ENCODE measurements at places on chromosomes 6 and 20.

DNA sequence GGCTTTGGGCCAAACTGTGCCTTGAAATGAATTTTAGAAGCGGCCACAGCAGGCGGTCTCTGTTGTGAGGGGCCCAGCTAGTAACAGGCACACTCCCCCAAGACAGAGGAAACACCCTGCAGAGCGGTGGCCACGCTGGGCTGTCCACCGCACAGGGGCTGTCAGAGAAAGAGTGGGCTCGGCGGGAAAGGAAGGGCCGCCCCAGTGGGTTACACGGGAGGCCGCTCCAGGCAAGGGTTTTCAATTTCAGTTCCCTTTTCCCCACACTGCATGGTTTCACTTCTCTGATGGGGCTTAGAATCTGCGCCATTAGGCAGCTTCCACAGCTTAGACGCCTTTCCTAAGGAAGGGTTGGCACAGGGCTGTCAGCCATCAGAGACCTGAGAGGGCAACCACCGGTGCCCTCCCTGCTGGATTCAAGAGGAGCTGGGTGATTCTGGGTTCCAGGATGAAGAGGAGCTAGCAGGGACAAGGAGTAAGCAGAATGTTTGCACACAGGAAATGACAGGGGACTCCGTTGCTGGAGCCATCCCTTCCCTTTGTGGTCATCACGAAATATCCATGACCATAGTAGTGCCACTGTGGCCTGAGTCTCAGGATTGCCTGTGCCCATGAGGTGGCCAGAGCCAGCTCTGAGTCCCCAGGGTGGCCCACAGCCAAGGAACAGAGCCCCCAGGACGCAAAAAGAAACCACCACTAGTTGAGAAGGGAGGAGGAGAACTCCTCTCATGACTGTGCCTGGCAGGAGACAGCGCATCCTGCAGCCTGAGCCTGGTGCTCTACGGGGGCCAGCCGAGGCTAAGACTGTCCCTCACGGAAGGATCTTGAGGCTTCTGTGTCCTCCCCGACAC, 282.7 kb downstream of the NRN1 start:
- peak; percentile 7 for DNase-seq

DNA sequence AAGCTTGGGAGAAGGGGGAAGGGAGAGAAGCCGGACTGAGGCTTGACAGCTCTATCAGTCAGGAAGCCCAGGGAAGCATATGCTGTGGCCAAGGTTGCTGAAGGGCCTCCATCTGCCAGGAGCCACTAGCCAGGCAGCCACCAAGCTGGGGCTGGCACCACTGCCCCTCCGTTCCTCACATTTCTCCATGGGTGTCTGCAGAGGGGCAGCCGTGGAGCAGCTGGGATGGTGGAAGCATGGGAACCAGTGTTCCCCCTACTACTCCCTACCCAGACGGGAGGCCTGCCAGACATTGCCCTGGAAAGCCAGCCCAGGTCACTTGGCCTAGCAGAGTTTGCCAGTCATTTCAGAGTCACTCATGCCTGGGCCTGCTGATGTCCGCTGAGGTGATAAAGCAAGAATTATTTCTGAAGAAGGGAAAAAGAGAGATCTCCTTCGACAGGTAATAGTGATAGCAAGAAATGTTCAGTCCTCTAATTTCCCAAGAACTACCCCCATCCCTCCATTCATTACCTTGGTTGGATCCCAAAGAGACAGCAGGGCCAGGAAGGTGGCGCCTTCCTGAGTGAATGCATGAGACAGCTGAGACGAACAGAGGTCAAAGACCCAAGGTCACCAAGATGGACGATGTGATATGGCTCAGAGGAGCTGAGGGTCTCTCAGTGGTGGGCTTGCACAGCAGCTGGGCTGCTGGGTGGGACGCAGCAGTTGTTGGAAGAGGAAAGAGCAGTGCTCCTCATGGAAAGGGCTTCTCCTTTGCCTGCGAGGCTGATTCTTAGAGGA, 21.9 kb downstream of the SNPH start:
- DNase-seq = no peak

DNA sequence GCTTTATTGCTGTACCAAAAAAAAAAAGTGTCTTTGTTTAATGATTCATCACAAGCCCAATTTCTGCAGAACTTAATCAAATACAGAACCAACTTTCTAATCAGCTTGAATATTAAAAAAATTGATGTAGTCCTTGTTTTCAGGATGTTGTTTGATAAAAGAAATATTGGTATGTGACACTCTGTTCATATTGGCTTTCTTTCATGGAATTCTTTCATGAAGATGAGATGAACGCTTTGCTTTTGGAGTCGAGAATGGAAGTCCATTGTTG, 184.3 kb downstream of the ZNF217 start:
- DNase-seq = no peak

DNA sequence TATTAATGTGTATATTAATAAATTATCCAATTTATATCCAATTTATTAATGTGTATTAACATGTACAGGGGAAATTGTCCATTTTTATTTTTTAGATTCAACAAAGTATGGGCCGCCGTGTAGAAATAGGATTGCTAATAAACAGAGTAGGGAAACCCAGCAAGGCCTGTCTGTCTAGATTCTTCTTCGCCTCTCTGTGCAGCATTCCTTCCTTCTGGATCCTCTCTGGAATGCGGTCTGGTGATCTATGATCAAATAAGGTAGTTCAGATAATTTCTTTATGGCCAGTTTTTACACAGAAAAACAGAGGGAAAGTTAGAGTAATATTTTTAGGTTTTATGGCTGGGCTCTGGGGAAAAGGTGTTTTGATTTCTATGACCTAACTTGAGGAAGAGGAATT, 19.9 kb upstream of the HFE start:
- no peak for DNase-seq

DNA sequence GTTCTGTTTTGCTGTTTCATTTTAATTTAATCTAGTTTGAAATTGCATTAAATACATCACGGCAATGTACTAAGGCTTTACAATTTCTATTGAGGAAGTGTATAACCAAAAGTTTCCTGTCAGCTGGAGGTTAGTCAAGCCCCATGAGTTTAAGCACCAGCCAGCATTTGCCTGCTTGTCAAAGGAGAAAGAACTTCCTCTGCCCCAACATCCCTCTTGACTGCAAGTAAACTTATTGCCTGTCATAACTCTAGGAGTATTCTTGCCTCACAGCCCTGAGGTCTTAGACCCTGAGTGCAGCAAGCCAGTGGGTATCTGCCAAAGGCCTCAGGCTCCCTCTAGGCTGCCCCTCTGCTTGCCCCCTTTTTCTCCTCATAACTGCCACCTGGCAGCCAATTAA, 106.7 kb upstream of the INSM1 start:
- DNase-seq = no peak

- no peak for DNase-seq
Observed at GRCh38 chr6:29516108-29516507, 28.4 kb upstream of the MAS1L start.

GRCh38 chr20:33963751-33964150, 30.0 kb upstream of the RALY start:
- no peak for DNase-seq

Data from smooth muscle cell of the brain vasculature (primary cell).